ENCODE measurements at places on chromosomes 2 and 18.

- no peak for DNase-seq
Observed at GRCh38 chr2:42593282-42593681, 24.9 kb downstream of the MTA3 start.

- no peak for DNase-seq
Observed at GRCh38 chr18:37355772-37356171, 209.8 kb downstream of the CELF4 start.

GRCh38 chr18:37270038-37270665, 295.4 kb downstream of the CELF4 start:
- no peak for DNase-seq

- no peak for DNase-seq
Observed at GRCh38 chr2:234716271-234716670, 219.4 kb upstream of the ARL4C start.

DNA sequence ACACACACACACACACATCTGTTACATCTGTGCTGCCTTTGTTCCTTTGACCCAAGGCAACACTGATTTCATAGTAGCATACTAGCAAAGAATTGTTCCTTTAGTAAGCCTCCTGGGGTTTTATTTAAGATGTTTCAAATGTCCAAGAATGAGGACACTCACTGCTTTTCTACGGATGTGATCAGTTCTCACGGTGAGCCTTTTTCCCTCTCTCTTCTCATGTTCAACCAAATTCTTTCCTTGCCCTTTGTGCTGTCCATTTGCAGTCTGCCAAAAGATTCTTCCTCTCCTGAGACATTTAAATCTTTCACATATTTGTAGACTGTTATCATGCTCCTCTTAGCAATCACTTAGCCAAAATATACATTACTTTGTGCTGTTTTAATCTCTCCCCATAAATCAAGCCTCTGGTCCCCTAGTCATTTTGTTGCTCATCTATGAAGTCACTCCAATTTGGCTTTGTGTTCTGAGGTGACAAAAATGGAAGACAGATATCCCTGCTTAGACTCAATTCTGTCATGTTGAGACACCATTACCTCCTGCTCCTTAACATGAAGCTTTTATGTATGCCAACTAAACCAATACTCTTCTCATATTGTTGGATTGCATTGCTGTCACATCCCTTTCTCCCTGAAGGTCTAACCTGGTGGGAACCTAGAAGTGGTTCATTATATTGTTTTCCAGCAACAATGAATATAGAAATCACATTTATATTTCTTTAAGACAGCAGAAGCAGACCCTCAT, 1605.3 kb upstream of the ACVR2A start:
- no peak for DNase-seq

- peak; percentile 25 for DNase-seq
Observed at GRCh38 chr18:8988260-8988871, 114.1 kb upstream of the NDUFV2 start.

DNA sequence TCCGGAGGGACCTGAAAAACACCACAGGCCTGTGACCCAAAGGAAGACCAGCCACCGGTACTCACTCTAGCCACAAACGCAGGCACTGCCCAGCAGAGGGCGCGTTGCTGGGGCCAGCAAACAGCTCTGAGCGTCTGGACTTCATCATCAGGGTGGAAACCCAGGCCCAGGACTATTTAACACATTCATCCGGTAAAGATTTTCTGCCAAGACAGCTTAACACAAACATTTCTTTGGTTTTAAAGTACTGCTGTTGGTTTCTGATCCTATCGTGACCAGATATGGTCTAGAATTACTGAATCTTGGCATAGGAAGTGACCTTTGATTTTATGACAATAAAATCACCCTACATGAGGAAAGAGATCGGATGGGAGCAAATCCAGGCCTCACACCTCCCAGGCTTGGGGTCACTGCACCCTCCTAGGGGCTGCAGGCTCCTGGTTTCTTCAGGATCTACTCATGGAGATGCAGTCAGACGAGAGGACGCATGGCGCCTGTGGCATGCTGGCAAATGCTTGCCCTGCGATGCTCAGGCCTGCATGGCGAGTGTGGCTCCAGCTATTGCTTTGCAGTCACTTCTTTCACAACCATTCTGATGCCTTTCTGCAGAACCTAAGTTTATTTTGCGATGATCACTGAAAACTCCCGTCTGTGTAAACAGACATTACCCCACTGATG, 130.4 kb downstream of the COL4A4 start:
- DNase-seq, result no peak

DNA sequence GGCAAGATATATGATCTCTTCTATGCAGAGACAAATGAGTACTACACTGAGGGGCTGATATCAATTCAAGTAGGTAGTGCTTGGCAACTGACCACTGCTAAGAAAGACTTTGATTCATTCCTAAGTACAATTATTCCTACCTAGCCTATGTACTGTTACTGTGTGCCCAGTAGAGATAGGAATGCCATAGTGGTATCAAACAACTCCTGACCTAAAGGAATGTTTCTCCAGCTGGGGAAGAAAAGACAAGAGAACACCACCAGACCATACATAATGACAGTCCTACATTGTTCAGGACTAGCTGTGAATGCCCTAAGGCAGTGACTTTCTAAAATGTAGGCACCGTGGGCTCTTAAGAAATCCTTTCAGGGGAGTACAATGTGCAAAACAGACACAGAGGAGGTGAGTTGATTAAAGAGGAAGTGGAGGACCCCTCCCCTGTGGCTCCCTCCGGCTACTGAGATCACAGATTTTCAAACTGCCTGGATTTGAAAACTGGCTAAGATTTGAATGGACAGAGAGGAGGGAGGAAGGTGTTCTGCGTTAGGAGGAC, 89.1 kb downstream of the ANTXR1 start:
- DNase-seq, result no peak

- no peak for DNase-seq
Observed at GRCh38 chr18:10659000-10659399, 133.2 kb downstream of the NAPG start.

DNA sequence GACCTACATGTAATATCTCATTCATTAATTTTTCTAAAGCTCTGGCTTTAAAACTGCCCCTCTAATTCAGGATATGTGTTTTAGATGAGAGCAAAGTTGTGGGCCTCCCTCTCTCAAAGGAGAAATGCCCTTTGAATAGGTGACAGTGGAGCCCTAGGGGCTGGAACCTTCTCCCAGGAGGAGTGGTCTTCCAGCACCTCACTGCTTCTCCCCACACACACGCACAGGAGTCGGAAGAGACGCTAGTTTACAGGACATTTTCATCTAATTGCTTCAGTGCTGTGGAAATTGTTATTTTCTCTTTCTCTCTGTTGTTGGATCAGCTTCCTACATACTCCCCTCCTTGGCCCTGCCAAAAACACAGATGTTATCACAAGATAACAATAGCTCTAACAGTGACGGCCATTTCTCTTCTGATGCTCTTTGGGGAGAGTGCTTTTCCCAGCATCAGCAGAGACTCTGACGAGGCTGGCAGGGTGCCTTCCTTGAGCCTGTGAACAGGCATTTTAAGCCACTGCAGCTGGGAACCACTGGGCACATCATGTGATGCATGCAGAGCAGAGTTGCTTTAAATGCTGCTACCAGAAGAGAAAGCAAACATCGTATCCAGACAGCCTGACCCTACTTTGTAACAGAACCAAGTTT, 209.4 kb upstream of the SP5 start:
- no peak for DNase-seq

- no peak for DNase-seq
Observed at GRCh38 chr2:85740193-85740592, 13.6 kb upstream of the ATOH8 start.

DNA sequence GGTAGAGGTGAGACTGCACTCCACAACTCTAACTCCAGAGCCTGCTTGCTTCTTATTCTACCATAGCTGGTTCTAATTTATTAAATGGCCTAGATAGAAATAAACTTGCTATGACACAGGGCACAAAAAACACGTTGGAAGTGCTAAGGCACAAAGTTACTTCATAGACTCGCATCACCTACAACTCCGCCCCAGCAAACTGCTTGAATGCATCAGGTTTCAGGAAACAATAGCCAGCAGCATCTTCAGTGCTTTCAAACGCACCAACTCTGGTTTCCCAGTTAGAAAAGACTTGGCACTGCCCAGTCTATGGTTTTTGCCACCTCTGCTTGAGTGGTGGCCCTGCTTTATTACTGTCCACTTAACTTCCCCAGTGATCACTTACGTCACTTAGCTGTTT, 142.6 kb downstream of the RIF1 start:
- no peak for DNase-seq

DNA sequence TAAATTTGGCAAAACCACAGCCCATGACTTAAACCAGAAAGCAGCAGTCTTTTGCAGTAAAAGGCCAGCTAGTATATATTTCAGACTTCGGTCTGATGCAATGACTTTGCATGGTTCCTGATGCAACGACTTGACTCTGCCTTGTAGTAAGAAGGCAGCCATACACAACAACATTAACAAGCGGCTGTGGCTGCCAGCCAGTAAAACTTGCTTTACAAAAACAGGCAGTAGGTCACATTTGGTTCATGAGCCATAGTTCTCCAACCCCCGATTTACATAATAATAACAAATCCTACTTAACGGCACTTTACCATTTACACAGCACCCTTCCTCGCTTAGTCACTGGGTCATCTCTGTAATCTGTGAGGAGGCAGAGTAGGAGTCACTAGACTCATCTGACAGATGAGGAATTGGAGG, 410.3 kb downstream of the LRATD1 start:
- DNase-seq, result no peak

DNA sequence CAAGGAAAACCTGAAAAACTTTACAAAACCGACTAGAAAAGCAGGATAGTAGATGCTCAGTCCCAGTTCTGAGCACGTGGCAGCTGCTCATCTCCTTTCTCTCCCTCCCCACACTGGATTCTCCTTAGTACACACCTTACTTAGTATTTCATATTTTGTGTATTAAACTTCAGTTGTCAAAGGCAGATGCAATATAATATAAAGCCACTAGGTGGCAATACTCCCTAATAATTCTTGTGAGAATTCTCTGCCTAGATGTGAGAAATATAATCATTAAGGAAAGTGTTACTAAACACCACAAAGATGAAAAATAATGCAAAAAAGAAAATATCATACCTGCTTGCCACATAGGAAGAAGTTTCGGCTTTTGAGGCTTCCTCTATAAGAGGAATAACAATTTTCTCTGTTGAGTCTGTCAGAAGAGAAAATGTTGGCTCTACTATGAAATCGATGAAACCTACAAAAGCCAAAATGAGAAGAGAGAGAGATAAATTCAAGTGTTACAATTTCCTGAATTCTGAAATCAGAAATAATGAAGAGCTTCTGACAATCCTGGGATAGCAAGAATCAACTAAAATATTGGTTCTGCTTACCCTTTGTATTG, 200.6 kb downstream of the PPP1R1C start:
- no peak for DNase-seq

DNA sequence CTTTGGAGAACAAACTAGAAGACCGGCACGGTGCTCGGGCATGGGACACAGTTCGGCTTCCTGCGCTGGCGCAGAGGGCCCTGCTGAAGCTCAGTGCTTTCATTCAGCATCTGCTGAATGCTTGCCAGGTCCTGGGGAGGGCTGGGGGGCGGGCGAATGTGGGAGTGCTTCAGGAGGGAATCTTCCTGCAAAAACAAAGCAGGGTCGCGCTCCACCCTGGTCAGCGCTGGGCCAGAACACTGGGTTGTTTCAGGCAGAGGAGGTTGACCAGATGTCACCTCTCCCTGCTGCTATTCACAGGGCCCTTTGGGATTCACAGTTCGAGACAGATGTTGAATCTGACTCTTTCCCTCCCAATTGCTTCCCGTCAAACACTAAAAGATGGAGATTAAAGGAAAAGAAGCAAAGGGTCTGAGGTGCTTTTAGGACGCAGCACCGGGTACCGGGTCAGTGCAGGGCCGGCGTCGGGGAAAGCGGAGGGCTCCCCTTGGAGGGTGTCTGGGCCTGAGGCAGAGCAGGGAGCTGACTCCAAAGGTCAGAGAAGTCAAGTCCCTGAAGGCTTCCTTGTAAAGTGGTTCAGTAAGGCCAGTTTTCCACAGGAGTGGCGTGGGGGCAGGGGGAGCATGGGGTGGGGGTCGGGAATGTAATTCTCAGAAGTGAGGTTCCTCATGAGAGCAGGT, 82.1 kb upstream of the PXDN start:
- no peak for DNase-seq

DNA sequence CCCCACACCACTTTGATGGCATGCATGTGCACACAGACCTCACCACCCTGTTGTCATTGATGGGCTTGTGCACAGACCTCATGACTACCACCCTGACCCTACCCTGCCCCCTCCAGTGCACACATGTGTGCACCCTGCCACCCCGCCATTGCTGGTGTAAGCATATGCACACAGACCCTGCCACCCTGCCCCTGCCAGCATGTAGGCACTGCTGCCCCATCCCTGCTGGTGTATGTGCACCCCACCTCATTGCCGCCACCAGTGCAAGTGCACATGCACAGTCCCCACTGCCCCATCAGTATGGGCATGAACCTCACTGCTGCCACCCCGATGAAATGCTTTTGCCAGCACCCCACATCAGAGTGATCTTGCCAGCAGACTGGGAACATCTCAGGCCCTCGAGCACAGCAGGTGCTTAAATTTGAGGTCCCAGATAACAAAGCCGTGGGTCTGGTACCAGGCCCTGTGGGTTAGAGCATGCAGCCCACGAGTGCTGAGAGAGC, 169.4 kb downstream of the EHBP1 start:
- no peak for DNase-seq

GRCh38 chr18:26549263-26550094, 1.1 kb upstream of the KCTD1 start:
- peak; percentile 32 for DNase-seq

- DNase-seq, result no peak
Observed at GRCh38 chr18:44181951-44182747, 498.5 kb upstream of the SETBP1 start.

- DNase-seq, result no peak
Observed at GRCh38 chr18:486929-487740, 13.4 kb downstream of the COLEC12 start.

DNA sequence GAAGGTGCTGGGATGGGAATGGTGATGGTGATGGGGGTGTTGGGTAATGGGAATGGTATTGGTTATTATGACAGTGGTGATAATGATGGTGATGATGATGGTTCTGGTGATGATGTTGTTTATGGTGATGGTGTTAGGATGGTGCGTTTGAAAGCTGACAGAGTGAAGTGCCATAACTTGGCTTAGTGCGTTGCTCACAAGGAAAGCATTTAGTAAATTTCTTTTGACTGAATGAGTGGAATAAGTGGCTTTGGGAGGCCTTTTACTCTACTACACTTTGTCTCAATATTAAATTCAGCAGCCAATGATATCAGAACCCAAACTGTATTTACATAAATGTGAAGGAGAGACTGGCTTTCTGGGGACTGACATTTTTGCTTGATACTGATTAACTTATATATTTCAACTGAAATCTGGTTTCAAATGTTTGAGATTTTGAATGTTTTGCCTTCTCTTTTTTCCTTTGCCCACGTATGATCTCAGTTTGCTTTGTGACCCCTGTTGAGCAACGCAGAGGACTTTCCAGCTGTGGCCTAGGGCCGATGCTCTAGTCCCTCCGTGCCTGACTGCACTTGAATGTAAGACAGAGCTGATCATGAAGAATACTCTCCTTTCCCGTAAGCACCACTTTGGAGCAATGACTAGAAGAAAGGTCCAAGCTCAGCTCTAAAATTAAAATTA, 128.5 kb upstream of the SH3BP4 start:
- no peak for DNase-seq

- no peak for DNase-seq
Observed at GRCh38 chr2:148362144-148362796, 282.3 kb upstream of the EPC2 start.

- no peak for DNase-seq
Observed at GRCh38 chr2:142306131-142306530, 175.3 kb upstream of the LRP1B start.

- no peak for DNase-seq
Observed at GRCh38 chr18:70258243-70258642, 30.6 kb upstream of the SOCS6 start.

Data from DMS 273 treated with DMSO at 0.1 percent for 48 hours (cell line).